ENCODE measurements at places on chromosomes 16 and 17.

DNA sequence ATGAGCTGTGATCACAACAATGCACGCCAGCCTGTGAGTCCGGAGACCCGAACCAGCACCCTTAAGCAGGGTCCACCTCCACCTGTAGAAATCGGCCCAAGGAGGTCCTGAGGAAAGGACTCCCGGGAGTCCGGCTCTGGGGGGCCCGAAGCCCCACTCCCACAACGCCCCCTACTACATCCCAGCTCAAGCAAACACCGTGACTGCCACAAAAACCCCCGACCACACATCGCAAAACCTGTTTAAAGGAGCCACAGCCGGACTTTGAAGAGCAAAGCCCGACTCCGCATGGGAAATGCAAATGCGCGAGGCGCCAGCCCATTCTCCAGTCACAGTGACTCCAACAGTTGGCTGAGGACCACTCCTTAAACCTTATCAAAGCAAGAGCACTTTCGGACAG lies 682.4 kb downstream of the KCNJ18 start:
- no peak for DNase-seq

- no peak for DNase-seq
Measured at GRCh38 chr16:49024896-49025295, 256.7 kb downstream of the CBLN1 start.

DNA sequence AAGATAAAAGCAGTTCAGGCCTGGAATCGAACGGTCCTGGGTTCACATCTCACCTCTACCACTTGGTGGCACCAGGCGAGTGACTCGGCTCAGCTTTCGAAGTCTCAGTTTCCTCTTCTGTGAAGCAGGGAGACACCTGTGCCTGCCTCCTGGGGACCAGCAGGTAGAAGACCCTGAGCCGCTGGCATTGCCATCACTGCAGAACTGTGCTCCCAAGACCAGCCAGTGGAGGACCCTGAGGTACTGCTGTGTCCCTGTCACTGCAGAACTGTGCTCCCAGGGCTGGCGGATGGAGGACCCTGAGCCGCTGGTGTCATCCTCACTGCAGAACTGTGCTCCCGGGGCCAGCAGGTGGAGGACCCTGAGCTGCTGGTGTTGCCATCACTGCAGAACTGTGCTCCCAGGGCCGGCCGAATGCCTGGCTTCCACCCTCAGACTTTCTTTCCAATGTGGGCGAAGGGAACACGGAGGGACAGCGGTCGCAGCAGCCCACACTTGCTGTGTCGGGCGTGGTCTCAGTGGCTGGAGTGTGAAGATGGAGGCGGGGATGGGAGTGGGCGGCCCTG lies 8.7 kb upstream of the SLC7A5 start:
- DNase-seq, result no peak

DNA sequence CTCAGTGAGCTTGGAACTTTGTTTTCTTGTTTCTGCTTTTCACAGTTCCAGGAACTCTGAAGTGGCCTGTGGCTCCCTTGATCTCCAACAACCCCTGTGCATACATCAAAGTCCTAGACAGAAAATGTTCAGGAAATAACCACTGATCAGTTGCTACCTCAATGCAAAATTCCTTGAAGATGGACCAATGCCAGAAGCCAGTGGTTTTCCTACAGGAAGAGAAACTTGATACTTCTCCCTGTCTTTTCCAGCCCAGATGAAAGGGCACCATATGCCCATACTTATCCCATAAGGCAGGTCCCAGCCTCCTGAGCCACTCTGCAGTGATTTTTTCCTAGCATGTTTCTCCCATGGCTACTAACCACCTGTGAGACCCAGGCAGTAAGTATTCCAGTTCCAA lies 12.3 kb upstream of the CDRT4 start:
- DNase-seq, result no peak

DNA sequence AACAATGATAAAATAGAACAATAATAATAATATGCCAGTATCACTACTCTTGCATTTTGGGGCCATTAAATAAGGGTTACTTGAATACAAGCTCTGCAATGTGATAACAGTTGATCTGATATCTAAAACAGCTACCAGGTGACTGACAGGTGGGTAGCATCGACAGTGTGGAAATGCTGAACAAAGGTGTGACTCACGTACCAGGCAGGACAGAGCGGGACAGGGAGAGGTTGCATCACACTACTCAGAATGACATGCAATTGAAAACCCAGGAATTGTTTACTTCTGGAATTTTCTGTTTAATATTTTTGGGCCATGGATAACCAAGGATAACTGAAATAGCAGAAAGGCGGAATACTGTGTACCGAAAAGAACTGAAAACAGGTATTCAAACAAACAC lies 15.8 kb upstream of the ZNF19 start:
- DNase-seq, result no peak

DNA sequence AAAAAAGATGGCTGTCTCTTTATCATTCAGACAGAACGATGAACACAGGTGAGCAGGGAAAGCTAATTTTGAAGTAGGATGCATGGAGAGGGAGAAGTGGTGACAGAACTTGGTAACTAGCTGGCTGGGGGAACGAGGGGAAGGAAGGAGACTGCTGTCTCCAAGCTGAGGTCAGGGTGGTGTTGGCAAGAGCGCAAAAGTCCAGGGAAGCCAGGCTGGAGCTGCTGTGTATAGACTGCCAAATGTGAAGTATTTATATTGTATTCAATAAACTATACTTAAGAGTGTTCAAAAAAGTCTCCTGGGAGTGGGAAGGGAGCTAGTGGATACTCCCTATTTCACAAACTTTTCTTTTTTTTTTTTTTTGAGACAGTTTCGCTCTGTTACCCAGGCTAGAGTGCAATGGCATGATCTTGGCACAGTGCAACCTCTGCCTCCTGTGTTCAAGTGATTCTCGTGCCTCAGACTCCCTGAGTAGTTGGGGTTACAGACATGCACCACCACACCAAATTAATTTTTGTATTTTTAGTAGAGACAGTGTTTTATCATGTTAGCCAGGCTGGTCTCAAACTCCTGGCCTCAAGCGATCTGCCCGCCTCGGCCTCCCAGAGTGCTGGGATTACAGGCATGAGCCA lies 8.2 kb downstream of the TMEM106A start:
- DNase-seq, result no peak

DNA sequence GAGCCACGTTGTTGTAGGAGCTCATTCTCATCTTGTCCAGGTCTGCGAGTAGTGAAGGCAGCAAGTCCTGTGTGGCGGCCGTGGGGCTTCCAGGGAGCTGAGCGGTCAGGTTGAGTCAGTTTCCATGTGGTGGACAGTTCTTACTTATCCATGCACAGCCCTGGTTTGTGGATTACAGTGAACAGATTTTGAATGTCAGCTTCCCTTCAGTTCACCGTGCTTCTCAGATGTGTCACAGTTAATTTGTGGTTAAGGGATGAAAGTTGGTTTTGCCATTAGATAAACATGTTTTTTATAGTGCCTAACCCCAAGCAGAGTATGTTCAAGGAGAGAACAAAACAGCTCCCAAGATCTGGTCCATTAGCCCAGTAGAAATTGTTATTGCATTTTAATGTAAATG lies 103.1 kb downstream of the RPTOR start:
- DNase-seq, result no peak

- no peak for DNase-seq
Measured at GRCh38 chr17:78429618-78429995, 51.2 kb downstream of the PGS1 start.

GRCh38 chr17:28916302-28916934 lies 13.5 kb upstream of the DHRS13 start:
- DNase-seq, result no peak
